Activated CD4-positive, alpha-beta T cell treated with anti-CD3 and anti-CD28 coated beads, Interleukin-2, amount 10 ng/mL, durations not matched to agents 7 days and 5 days (primary cell): ENCODE measurements at places on chromosomes 5 and 9.

DNA sequence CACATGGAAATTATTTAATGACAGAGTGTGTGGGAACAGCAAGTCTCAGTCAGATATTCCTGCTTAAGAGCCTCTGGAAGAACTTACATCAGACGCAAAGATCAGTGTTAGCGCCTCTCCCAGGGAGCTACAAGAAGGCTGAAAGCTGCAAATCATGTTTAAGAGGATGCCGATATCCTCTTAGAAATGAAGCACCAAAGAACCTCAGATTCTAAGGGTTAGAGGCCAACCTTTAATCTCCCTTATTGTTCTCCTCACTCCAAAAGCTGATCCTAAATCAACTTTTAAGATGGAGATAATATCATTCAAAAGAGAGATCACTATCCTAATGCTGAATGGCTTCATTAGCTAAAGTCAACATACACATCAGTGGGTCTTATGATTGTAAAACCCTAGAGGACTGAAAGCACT is 160.6 kb downstream of the NFIB start:
- DNase-seq: no peak

DNA sequence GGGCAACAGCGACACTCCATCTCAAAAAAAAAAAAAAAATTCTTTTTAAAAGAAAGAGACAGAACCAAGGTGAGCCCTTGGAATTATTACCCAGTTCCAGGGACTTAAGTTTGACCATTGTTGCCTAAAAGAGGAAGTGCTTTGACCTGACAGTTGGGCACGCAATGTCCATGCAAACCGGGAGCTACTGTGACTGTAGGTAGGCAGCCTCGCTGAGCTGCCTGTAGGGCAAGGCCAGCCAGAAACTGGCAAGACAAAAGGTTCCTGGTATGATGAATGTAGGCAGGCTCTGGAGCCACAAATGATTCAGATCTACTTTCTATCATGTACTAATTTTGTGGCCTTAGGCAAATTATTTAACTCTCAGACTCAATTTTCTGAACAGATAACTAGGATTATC is 334.8 kb upstream of the ZNF462 start:
- no peak for DNase-seq

GRCh38 chr5:143016777-143017516 is 246.8 kb downstream of the ARHGAP26 start:
- peak; percentile 52 for DNase-seq

GRCh38 chr5:2094616-2094995 is 211.9 kb upstream of the IRX4 start:
- no peak for DNase-seq

GRCh38 chr5:98314292-98314691 is 459.2 kb upstream of the RGMB start:
- no peak for DNase-seq

DNA sequence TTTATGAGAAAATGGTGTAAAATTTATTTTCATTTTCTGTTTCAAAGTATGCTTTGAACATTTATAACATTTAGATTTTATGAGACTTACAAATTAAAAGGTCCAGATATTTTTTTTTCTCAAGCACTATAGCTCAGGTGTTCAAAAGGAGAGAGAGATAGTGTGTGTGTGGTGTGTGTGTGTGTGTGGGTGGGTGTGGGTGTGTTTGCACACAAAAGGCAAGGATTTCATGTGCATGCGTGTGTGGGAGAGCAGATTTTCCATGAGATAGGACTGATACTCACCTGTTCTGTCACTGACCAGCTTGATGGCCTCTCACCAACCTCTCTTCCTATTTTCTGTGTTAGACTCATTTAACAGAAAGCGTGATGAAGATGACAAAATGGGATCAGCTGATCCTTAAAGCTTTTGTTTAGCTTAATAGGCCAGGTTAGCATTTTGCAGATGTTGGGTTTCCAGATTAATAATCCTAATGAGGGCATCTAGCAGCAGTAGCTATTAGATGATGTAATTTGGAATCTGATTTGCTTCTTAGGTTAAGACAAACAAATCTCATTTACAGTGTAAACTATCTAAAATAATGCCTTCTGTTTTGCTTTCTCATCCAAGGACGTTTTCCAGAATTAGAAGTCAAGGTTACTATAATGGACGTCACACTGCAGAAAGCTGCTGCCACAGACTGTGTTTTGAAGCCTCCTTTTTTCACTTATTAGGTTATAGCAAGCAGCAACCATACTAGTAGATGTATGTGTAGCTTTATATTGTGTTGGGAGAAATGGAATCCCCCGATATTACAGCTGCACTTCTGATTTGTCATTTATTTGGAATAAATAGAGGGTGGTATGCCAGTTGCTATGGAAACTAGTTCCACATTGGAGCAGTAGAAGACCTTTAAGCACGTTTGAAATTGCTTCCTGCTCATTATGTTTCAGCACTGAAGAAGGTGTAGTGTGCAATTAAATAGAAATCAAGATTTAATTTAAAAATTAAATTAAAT is 355.6 kb downstream of the TAF11L14 start:
- DNase-seq: no peak

GRCh38 chr5:168401226-168401625 is 85.0 kb upstream of the RARS1 start:
- DNase-seq: no peak

- no peak for DNase-seq
These were observed 11.6 kb upstream of the SUSD1 start for GRCh38 chr9:112186695-112187094.

GRCh38 chr5:67194166-67194565 is 2.4 kb downstream of the CD180 start:
- DNase-seq: no peak

- DNase-seq: no peak
These were observed 52.1 kb downstream of the LRSAM1 start for GRCh38 chr9:127503379-127503921.

DNA sequence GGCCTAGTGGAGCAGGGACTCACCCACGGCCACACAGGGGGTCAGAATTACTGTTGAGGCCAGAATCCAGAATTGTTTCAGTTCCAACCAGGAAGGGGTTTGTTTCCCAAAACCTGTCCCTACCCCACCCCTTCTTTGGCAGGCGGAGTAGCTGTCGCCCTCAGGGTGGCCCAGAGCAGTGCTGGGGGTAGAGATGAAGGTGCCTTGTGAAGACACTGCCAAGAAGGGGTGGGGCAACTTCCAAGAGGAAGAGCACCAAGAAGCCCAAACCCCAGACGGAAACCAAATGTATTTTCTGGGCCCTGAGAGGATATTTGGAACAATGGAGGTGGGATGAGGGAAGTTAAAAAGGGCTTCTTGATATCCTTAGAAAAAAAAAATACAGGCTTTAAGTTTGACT is 11.4 kb upstream of the NDST1 start:
- no peak for DNase-seq

DNA sequence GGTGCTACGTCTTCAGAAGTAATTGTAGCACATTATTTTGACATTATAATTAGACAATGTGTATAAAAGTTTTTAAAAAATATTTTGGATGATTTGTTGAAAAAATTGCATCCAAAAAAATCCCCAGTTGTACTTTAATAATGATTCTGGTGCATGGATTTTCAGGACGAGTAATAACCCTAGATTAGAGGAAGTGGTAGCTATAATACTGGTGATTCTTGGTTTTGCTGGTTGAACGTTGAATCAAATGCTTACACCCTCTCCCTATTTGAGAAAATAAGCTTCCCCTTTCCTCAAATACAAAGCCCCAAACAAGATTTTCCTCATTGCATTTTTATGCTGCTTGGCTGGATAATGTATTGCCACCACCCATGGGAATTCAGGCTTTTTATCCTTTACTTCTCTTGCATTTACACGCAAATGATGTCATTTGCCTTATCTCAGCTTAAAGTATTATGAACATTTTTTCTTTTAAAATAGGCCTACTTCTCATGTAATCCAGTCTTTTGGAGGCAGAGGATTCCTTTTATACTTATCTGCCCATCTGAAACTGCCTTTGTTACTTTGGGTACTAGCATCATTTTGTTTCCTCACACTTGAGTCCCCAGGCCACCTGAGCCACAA is 86.3 kb downstream of the UBE2R2 start:
- no peak for DNase-seq

DNA sequence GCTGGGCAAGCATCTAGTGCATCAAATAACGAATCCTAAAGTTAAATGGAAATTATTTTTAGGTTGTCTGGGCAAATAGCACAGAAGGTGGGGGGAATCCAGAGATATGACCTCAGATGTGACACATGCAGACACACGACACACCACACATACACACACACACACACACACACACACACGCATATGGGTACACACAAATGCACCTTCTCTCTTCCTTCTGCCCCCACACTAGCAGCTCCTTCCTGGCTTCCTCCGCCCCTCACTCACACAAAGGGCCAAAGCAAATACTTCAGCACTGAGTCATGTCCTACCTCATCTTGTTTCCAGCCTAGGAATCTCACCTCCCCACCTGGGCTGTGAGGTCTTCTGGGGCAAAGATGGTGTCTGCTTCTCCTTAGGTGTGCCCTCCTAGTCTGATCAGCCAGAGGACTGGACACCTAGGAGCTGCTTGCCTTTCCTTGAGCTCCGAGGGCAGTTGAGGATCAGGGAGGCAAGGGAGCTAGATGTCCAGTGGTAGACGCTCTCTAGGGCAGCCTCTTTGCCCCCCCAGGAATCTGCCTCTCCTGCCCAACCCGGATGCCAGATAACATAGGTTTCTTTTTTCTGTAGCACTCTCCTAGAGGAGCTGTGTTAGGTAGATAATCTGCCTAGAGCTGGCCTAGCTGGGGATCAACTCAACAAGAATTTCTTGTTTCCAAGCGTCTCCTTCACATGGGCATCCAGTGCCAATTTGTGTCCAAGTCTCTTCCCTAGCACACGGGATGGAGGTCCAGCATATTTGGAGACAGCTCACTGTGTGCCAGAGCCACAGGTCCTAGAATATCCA is 14.3 kb upstream of the JADE2 start:
- no peak for DNase-seq

DNA sequence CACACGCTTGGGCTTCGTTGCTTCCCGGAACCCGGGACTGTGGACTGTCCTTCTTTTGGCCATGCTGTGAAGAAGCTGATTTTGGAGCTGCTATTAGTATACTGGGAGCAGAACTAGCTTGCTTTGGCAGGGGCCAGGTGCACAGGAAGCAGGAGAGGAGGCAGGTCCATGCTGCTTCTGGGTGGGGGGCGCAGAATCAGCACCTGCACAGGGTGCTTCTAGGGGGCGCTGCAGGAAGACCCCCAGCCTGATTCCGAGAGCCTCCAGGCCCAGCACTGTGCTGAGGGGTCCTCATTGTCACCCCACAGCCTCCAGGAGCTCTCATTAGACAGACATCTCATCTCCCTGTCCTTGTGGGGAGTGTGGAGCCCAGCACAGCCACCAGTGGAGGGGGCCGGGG is 252.6 kb upstream of the IRX4 start:
- DNase-seq: no peak

DNA sequence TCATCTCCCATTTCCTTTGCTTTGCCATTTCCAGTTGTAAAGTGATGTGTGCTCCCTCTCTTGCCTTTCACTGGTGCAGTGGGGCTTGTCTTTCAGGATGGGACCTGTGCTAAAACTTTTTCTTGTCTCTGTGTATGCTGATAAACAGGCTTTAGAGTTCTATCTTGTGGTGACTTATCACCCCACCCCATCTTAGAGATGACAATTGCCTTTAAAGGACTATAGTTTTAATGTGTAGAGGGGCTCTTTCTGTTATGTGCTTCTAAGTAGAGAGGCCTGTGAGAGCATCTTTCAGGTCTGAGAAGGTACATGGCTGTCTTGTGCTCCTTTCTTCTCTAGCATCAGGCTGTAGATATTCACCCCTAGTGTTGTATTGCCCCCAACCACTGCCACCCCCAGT is 21.9 kb downstream of the MAN2A1 start:
- no peak for DNase-seq

DNA sequence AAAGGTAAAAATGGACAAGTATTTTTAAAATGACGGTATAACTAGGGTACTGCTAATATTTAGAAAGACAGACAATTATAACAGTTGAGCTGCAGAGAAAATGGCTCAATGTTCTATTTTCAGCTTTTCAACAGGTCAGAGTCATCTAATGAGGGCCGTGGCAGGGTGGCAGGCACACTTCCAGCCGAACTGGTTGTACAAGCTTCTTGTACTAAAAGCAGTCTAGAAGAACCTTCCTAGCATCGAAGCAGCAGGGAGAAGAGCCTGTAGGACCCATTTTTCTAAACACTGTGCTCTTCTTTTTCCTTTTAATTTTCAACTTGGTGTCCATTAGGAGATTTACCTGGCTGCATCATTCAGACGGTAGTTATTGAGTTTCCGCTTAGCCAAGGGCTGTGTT is 85.6 kb downstream of the SLC28A3 start:
- no peak for DNase-seq

- DNase-seq: peak; percentile 26
These were observed 101.7 kb upstream of the TLX3 start for GRCh38 chr5:171207256-171207847.

- no peak for DNase-seq
These were observed 1.1 kb upstream of the TLX3 start for GRCh38 chr5:171307789-171308452.

GRCh38 chr9:38419181-38419580 is 5.1 kb downstream of the IGFBPL1 start:
- no peak for DNase-seq

DNA sequence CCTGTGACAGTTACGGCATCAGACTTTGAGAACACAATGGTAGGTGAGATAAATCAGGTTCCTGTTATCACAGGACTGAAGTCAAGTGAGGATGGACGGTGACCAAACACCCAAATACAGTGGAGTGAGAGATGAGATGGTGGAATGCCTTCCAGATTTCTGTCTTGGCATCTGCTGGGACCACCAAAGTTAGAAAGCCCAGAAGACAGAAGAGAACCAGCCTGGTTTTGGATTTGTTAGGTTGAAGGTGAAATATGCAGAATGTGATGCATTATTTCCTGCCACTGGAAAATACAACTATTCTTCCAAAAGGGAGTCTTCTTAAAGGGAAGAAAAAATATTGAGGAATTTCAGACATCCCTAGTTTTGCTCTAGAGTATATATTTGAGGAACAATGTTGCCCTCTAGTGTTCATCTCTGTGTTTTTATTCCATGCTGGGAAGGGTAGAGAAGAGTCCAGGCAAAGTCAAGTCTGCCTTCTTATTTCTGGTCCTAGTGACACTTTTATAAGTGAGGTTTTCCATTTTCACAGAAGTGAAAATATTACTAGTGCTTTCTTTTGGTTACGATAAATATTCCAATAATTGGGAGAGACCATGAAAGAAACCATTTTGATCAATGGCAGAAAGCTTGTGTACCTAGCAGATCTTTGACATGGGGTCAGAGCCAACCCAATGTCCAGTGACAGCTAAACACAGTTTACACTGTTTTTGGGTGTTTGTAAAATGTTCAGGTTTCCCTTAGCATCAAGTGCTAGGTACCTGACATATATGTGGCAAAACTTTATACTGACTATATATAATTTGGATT is 142.3 kb upstream of the ANKH start:
- DNase-seq: peak; percentile 10
